Hematopoietic multipotent progenitor cell treated with erythropoietin and hydrocortisone succinate and interleukin-3 and kit ligand, for 17 days (in vitro differentiated cells): ENCODE measurements at places on chromosomes 4 and X.

DNA sequence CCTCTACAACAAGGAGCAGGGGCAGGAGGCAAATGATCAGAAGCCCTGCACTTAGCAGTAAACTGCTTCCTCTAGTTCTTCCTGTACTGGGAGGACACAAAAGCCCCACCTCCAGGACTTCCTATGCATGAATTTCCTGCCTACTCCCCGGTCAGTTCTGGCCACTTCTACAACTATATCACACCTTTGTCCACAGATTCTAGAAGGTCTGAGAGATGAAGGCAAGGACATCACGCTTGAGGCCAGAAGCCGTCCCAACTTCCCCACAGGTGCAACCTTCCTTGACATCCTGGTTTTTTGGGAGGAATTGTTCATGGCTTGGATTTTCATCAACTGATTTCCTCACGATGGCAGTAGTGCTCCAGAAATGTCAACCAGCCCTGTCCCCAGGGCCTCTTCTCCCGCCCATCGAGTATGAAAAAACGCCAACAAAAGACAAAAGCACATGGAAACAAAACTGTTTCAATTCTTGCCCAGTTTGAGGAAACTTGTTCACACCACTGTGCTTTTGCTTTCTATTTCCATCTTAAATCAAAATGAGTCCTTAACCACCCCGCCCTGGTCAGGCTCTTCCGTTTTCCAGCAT lies 206.5 kb upstream of the STK26 start:
- DNase-seq: no peak

- DNase-seq: no peak
These were observed 35.5 kb upstream of the PLS3 start for GRCh38 chrX:115525486-115525885.

DNA sequence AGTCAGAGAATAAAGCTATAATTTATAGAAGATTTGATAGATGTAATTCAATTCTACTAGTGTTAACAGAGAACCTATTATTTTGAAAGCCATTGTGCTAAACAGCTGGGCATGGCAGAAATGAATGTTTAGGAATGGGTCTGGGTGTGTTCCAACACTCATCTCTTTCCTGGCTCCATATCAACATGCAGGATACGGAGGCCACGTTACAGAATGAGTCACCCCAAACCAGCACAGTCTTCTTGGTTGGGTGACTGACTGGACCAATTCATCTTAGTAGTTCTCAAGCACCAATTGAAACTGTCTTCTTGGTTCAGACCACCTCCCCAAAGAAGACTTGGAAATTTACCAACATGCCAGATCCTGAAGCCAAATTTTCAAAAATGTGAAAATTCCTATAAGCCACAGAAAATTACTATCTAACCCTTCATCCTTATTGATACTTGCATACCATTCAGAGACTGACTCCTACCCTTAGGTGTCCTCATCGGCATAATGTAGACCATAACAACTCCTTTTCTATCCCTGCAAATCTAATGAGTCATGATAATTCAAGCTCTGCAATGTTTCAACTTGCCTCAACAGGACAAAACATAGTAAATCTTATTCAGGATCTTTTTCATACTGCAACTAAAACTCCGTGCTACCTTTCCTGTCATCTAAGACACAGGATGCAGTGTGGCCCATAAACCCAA lies 52.0 kb upstream of the ATOH1 start:
- DNase-seq: no peak

DNA sequence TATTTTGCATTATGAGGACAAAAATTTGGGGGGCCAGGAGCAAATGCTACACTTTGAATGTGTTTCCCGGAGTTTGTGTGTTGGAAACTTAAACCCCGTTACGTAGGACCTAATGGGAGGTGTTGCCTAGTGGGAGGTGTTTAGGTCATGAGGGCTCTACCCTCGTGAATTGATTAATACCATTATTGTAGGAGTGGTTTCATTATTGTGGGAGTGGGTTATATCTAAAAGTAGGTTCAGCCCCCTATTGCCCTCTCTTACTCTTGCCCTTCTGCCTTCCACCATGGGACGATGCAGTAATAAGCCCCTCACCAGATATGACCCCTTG lies 15.5 kb downstream of the UBA6 start:
- no peak for DNase-seq

DNA sequence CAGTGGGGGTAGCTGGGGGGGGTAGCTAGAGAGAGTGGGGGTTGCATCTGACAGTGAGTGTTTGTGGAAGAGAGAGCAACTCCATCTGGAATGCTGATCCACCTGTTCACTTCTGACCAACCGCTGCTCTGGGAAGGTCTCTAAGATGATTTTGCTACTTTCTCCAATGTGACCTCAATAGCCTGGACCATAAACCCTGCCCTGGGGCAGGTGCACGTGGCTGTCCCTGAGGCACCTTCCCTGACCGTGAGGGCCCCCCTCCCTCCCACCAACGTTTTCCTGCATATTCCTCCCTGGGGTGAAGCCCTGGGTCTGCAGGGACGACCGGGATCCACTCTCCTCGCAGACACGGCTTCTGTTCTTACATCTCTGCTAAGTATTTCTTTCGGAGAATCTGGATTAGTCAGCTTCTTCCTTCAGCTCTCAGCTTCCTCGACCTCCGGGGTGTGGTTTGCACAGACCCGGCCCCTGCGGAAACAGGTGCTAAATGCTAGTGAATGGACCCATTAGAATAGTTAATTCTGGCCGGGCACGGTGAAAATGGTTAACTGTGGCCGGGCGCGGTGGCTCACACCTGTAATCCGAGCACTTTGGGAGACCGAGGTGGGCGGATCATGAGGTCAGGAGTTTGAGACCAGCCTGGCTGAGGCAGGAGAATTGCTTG lies 21.4 kb upstream of the PLCXD1 start:
- DNase-seq: no peak

- DNase-seq: no peak
These were observed 121.0 kb upstream of the DIAPH2 start for GRCh38 chrX:96563646-96564045.

GRCh38 chr4:42281324-42282020 lies 115.8 kb upstream of the SHISA3 start:
- DNase-seq: no peak

- DNase-seq: no peak
These were observed 711.4 kb upstream of the GALNTL6 start for GRCh38 chr4:171101845-171102244.

DNA sequence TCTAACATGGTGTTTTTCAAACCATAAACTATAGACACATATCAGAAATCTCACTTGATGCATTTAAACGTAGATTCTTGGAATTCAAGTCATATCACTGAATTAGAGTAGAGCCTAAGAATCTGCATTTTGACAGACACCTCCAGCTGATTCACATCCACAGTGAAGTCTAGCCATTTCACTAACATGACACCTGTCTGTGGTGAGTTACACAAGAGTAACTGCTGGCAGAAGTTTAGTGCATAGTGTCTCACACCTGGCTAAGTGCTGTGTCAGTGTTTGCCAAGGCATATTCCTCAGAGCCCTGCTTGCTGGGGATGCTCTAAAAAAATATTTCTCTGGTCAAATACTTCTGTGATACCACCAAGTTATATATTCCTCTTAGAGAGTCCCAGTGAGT lies 237.5 kb upstream of the DIAPH2 start:
- DNase-seq: no peak

DNA sequence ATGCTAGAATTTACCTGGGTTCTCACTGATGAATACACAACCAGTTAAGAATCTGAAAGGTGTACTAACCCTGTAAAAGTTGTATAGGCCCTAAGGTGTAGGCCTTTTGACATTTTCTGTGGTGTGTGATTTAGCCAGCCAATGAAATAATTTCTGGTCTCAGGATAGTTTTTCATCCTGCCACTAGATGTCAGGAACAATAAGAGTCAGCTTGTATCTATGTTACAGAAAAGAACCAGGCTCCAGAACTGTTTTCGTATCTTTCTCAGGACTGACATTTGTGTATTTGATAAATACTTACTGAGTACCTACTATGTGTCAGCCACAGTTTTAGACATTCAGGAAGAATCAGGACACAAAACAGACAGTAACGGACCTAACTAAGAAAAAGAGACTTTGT lies 673.6 kb upstream of the TENM3 start:
- no peak for DNase-seq

- DNase-seq: peak; percentile 70
These were observed 1.5 kb upstream of the TSPAN5 start for GRCh38 chr4:98659741-98660462.

DNA sequence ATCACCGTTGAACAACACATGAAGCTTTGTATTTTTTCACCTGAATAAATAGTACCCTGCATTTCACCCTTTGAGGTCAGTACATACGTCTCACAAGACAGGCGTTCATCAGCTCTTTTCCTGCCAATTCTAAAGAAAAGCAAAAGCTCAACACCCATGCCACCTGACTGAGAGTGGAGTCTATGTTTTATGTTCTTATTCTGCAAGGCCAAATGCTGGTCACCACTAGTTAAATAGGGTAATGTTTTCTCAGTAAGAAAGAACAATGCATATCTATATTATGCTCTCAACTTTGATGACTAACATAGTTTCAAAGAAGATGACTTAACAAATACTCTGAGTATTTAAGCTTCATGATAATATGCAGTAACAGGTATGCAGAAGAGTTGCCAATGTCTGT lies 336.3 kb upstream of the BMP3 start:
- no peak for DNase-seq

DNA sequence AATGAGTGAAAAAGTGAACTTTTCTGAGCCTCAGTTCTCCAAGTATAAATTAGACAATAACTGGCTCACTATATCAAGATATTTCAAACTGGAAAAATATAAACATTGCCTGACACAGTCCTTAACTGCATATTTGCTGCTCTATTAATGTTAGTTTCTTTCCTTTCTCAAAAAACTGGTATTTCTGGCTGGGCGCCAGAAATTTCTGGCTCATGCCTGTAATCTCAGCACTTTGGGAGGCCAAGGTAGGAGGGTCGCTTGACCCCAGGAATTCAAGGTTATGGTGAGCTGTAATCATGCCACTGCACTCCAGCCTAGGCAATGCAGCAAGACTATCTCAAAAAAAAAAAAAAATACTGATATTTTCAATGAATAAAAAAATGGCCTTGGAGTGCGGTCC lies 227.0 kb downstream of the MAGEB17 start:
- no peak for DNase-seq

DNA sequence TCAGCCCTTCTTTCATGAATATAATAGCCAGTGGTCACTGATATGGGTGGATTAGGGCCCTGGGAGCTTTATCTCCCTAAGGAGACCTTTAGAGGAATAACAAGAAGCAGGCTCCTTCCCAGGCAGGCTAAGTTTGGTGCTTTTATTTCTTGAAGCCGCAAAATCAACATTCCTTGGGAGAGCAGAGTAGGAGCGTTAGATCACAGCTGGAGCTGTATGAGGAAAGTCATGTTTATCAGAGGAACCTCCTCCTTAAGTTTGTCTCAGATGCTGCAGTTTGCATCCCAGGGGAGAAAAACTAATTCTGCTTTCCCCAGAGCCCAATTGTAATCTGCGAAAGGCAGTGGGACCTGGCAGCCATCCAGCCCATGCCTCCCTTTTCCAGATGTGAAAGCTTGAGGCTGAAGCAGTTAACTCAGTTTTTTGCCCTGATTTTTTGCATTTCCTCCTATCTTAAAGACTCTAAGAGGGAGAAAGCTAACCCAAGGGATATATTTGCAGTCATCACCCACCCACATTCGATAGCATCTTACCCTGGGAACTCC lies 186.0 kb upstream of the FRMPD4 start:
- DNase-seq: no peak

DNA sequence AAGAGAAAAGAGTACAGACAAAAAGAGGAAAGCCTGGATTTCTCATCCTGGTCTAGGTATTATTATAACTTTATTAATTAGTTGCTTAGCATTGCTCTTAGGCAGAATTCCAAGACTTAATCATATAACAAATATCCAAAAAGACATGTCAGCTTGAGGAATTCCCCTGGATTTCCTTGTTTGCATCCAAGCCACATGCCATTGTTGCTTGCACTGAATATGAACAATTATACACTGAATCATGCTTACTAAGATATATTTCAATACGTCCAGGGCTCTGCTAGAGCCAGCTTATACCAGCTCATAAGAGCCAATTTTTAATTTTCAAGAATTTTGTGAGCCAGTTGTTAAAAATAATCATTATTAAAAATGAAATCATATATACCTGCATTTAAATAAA lies 5.5 kb upstream of the TLR10 start:
- DNase-seq: no peak

DNA sequence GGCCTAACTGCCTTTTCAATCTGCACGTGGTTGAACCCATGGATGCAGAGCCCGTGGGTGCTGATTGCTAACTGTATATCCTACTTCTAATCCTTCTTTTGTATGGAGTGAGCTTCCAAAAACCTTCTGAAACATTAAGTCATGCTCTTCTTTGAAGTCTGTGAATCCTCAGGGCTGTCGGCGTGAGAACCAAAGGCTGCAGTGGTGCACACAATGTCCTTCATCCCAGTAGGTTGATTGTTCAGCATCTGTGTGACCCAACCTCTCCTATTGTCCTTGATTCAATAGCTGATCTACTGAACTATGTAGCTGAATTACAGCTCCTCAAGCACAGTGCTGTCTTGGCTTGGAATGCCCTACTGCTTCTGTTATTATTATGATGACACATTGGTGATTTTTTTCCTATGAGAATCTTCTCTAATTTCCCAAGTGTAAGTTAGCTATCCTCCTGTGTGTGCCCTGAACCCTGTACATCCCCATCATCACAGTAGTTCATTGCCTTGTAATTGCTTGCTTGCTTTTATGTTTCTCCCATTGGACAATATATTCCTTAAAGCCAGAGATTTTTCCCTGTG lies 294.6 kb downstream of the TRIML1 start:
- no peak for DNase-seq

- DNase-seq: no peak
These were observed 16.6 kb downstream of the RBBP7 start for GRCh38 chrX:16853537-16853936.

GRCh38 chr4:62901101-62901500 lies 1508.1 kb downstream of the TECRL start:
- DNase-seq: no peak

GRCh38 chr4:10872833-10873517 lies 188.4 kb upstream of the CLNK start:
- no peak for DNase-seq

DNA sequence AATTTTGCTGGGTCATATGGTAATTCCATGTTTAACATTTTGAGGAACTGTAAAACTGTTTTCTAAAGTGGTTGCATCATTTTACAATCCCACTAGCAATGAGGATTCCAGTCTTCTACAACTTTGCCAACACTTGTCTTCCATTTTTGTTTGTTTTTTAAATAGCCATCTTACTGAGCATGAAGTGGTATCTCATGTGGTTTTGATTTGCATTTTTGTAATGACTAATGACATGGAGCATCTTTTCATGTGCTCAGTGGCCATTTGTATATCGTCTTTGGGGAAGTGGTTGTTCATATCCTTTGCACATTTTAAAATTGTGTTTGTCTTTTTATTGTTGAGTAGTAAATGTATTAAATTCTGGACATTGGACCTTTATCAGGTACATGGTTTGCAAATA lies 94.7 kb downstream of the TMEM131L start:
- DNase-seq: no peak

DNA sequence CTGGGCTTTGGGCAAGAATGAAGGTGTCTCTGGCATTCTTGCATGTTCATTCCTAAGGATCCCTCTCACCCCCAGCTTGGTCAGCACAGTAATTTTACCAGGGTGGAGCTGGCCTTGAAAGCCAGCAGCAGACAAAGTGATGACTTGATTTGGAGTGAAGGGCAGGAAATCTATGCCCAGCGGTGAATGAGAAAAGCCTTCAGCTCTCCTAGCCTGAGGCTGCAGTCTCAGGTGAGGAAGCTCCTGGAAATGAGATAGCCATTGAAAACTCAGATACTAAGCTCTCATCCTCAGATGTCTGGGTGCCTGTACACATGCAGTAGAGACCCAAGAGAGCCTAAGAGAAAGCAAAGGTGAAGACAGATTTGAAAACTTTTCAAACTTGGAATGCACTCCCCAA lies 10.7 kb upstream of the UCHL1 start:
- no peak for DNase-seq
